ENCODE measurements at places on chromosomes 3 and 15.

GRCh38 chr3:151890721-151891141, 17.3 kb downstream of the SUCNR1 start:
- DNase-seq = no peak

DNA sequence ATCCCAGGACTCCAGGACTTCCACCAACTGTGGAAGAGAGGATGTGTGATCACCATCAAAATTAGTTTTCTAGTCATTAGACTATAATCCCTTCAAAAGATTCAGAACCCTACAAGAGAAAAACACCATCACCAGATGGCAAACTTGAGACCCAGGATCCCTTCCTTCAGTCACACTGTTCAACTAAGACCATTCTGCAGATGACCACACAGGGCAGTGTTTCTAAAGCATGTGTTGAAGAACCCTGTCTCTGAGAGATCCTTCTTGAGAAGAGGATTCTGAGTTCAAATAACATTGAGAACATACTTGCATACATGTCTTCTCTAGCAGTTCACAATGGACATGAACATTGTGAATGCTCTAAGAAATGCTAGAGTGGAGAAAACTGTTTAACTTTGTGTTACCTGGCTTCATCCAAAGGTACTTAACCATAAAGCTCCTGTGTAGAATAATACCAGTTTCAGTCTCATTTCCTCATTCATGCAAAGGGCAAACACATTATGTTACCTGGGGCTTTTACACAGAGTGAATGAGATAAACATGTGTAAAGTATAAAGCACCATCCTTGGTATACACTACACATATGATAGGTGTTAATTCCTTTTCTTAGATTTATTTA, 2.4 kb upstream of the ADGRG7 start:
- DNase-seq = no peak

GRCh38 chr3:129463716-129464115, 23.7 kb downstream of the IFT122 start:
- DNase-seq = no peak

GRCh38 chr3:105373383-105373782, 6.7 kb downstream of the ALCAM start:
- DNase-seq = no peak

GRCh38 chr15:23690450-23690852, 3.3 kb upstream of the NDN start:
- no peak for DNase-seq

- no peak for DNase-seq
Observed at GRCh38 chr15:70528270-70528706, 235.1 kb downstream of the UACA start.

DNA sequence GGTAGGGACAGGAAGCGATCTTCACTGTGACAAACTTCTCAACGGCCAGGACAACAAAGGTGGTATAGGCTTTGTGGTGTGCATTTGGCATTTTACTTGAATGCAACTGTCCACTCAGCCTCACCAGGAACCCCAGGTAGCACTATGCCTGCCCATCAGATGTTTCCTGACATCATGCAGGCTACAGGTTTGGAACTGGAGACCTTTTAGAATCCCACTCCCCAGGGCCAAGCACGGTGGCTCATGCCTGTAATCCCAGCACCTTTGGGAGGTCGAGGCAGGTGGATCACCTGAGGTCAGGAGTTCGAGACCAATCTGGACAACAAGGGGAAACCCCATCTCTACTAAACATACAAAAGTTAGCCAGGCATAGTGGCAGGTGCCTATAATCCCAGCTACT, 9.6 kb downstream of the STARD5 start:
- no peak for DNase-seq

GRCh38 chr3:190533511-190534281, 19.8 kb downstream of the IL1RAP start:
- no peak for DNase-seq

- DNase-seq = peak; percentile 90
Observed at GRCh38 chr3:188947401-188948280, 224.1 kb upstream of the TPRG1 start.

GRCh38 chr3:132499071-132499470, 81.8 kb downstream of the DNAJC13 start:
- no peak for DNase-seq

- no peak for DNase-seq
Observed at GRCh38 chr15:98663045-98663444, 14.7 kb downstream of the IGF1R start.

GRCh38 chr3:195838714-195839113, 27.0 kb upstream of the MUC4 start:
- no peak for DNase-seq

DNA sequence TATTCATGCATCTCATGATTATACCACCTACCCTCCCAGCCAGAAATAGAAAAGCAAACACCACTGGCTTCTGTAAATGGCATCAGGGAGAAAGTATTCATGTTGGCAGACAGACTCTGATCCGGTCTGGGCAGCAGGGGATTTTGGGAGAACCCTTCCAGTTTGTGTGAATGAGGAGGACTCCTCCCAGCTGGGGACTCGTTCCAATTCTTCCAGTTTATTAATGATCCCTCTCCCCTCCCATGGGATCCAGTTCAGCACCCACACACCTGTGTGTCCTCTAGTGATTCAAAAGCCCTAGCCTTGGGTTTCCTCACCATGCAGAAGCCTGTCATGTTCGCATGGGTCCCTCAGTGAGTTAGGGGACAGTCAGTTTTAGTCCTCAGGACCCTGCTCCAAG, 110.9 kb downstream of the IQSEC1 start:
- no peak for DNase-seq

DNA sequence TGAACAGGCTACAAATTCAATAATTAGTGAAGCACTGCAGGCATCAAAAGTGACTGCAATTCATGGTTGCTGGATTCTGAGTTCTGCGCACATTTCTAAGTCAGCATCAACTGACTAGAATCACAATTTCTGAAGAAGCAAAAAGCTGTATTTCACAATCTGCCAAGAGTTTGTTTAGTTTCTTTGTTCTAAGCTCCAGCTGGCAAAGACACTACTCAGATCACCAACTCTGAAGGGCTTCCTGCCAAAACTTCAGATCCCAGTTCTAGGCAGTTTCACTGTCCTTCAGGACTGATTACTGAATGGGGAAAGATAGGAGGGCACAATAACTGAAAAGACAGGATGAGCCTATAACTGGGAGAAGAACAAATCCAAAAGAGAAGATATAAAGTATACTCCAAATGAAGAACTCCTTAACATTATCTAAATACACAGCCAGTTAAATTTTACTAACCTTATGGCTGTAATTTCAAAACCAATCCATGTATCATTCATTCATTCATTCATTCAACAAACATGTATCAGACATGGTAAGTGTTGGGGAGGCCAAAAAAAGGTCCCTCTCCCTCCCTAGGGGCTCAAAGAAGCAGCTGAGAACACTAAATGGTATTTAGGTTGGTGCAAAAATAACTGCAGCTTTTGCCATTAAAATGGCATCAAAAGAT, 17.1 kb downstream of the TJP1 start:
- DNase-seq = no peak

GRCh38 chr3:65508750-65509422, 529.8 kb downstream of the MAGI1 start:
- DNase-seq = no peak

- DNase-seq = peak; percentile 83
Observed at GRCh38 chr15:63610209-63610841, 13.1 kb downstream of the FBXL22 start.

DNA sequence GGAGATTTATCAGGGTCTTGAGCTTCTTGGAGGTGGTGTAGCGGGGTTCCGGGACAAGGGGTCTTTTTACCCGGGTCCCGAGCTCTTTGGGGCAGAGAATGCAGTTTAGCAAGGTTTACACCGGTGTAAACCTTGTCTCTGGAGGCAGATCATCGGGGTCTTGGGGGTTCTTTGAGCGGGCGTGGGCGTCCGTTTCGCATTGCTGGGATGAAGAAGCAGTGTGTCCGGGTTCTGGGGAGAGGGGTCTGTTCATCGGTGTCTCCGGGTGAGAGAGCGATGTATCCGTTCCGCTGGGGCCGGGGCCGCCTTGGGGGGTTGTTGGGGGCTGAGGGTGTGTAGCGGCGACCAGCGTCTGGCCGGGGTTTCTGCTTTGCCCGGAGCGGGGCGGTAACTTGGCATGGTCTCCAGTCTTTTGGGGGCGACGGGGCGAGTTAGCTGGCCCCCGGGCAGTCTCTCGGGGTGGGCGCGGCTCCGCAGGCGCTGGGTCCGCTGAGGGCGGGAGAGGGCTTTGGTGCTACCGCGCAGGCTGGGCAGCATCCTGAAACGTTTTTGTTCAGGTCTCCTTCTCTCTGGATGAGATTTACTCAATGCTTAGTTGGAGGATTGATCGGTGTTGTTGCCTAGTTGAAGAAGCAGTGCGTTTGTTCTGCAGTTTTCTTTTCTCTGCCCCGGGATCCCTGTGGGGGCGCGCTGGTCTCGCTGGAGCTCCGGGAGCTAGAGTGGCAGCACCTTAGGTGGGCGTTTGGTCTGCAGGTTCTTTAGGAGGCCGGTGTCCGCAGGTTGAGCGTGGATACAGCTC, 843 bp downstream of the GLCE start:
- no peak for DNase-seq

GRCh38 chr3:45020534-45020933, 5.6 kb upstream of the CLEC3B start:
- no peak for DNase-seq

GRCh38 chr15:60761505-60761845, 282.5 kb upstream of the ICE2 start:
- no peak for DNase-seq

DNA sequence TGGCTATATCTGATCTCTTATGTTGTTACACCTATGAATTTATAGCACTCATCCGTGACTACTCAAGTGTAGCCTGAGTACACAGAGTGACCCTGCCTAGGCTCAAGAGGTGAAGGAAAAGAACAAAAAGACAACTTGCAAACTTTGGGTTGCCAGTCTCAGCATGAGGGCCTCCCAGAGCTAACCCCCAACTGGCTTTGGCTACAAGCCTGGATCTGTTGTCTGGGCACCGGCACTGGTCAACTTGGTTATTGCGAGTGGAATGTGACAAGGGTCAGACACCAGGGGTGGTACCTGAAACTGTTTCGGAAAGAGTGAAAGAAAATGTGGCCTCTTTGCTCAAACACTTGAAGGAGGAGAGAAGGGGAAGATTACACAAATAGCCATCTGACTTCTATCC, 49.5 kb upstream of the BCL6 start:
- DNase-seq = no peak

- DNase-seq = no peak
Observed at GRCh38 chr3:14371573-14372474, 30.6 kb upstream of the SLC6A6 start.

DNA sequence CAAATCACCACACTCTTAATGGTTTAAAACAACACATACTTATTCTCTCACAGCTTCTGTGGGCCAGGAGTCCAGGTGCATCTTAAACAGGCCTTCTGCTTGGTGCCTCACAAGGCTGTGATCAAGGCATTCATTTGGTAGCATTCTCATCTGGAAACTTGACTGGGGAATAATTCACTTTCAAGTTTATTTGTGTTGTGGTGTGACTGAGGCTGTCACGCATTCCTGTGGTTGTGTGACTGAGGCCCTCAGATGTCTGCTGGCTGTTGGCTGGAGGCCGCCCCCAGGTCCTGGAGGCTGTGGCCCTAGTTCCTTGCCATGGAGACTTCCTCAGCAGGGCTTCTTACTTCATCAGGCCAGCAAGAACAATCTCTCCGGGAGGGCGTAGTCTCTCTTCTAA, 16.9 kb upstream of the FAM3D start:
- no peak for DNase-seq

- no peak for DNase-seq
Observed at GRCh38 chr15:51186181-51186705, 91.5 kb upstream of the TNFAIP8L3 start.

GRCh38 chr15:58931987-58932588, 1.4 kb downstream of the SLTM start:
- no peak for DNase-seq

GRCh38 chr3:176328666-176329065, 868.6 kb downstream of the TBL1XR1 start:
- DNase-seq = no peak

GRCh38 chr3:146308222-146308621, 57.3 kb upstream of the PLSCR4 start:
- DNase-seq = no peak

- no peak for DNase-seq
Observed at GRCh38 chr3:31831591-31831990, 149.5 kb downstream of the OSBPL10 start.

GRCh38 chr3:31465999-31466398, 66.7 kb upstream of the STT3B start:
- DNase-seq = no peak

DNA sequence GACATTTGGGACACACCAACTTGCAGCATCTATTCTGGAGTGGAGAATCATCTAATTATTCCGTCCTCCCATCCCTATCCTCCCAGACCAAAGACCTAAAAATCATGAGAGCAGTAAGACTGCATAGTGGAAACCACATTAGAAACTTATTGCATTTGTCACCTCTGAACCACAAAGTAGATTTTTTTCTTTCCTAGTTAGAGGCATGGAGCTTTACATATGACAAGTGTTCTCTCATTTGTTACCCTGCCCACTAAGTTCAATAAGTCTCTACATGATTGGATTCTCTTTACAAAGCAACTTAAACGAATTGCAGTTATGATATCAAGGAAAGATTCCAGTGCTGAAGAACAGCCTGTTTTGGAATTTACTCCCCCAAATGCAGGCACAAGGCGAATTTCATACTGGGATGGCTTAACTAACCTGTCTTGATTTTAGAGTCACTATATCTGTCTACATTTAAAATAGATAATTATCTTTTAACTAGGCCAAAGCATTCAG, 42.3 kb upstream of the LRRFIP2 start:
- DNase-seq = no peak

GRCh38 chr3:114499976-114500375, 206.1 kb downstream of the TIGIT start:
- no peak for DNase-seq

- no peak for DNase-seq
Observed at GRCh38 chr15:59180945-59181600, 25.6 kb upstream of the LDHAL6B start.

GRCh38 chr15:66053991-66054390, 184.7 kb downstream of the RAB11A start:
- DNase-seq = no peak

DNA sequence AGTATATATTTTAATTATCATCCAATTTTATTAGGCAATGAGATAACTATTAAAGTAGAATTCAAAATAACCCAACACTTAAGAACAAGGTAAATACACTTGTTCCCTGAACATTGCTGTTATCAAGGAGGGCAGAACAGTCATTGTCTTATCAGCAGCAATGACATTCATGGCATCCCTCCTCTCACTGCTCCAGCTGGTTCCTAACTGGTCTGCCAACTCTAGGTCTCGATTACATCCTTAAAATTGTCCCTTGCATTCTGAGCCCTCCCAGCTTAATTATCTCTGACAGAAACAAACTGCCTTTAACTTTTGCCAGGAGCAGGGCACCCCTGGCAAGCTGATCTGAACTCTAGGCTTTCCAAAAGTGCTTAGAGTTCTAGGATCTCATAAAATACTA, 14.0 kb upstream of the DYNC1LI1 start:
- DNase-seq = no peak

DNA sequence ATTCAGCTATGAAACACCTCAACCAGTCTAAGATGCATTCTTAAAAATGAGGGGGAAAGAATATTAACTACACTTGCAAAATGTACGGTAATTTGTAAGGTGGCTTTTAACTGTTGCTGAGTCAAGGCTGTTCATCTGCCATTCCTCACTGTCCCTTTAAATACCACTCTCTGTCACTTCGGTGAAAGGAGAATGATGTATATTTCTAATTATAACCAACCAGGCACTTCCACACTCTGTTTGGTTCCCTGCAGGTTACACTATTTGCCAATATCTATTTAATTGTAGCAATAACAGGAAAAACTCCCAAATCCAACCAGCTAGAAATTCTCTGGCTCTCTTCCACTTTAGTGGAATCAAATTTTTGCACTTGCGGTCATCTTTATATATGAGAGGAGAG, 70.5 kb upstream of the SLCO3A1 start:
- no peak for DNase-seq

- no peak for DNase-seq
Observed at GRCh38 chr3:23258110-23258509, 55.0 kb downstream of the UBE2E2 start.

All from osteocyte (in vitro differentiated cells).